ENCODE measurements at places on chromosomes 2 and 18.

- no peak for DNase-seq
Measured at GRCh38 chr18:48333563-48333962, 75.6 kb downstream of the ZBTB7C start.

DNA sequence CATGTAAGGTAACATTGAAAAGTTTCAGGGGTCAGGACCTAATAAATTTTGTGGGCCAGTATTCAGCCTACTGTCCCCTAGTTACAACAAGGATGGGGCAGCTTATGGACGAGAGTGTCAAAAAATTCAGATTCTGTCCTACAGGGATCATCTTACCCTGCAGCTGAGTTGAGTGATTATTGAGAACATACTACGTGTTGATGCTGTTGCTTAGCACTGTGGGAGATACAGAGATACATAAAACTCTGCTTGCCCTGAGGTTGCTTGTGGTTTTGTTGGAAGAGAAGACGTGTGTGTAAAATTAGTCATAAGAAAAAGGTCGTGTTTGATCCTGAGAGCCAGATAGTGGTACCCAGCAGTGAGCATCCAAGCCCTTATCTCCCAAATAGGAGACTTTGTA, 253.2 kb downstream of the NEDD4L start:
- DNase-seq = peak; percentile 51

GRCh38 chr2:142130111-142131009, 456 bp downstream of the LRP1B start:
- DNase-seq = peak; percentile 7

DNA sequence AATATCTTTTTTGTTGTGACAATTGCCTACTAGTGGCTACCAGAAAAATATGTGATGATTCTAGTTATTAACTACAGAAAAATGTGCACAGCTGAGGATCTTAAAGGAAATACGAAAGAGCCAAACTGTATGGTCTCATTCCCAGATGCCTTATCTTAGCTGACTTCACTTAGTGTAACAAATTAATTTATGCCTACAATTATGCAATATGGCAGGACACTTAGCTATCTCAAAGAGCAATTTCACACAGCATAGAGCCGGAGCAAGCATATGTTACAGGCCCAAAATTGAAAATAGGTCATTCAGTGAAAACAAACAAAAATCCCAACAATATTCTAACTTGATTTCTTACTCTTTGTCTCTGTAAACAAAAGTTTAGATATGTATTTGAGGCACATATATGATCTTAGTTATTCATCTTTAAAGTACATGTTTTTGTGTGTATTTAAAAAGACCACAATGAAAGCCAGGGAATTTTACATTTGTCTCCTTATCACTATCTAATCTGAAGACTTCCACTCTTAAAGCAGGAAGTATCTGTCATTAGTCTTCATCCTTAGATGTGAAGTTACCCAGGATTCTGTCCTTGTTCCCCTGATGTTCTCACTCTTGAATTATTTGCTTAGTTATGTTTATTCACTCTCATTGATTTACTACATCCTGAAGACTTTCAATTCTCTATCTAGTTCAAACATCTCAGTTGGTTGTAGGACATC, 1579.0 kb upstream of the NXPH2 start:
- no peak for DNase-seq

Measured in CD4-positive, CD25-positive, alpha-beta regulatory T cell (primary cell).